Activated naive CD8-positive, alpha-beta T cell treated with anti-CD3 and anti-CD28 coated beads, Interleukin-2, amount 10 ng/mL, durations not matched to agents 7 days and 5 days (primary cell): ENCODE measurements at places on chromosomes 11 and 22. TPM values are rescaled to one million over a fixed set of nuclear protein-coding genes. Genes with fewer than 3 reads are reported as not detected.
A peak's percentile ranks its signal among the peaks of the same experiment; 100 is the strongest.

TTC36 gene
- total RNA-seq, result 0.68 TPM

DNA sequence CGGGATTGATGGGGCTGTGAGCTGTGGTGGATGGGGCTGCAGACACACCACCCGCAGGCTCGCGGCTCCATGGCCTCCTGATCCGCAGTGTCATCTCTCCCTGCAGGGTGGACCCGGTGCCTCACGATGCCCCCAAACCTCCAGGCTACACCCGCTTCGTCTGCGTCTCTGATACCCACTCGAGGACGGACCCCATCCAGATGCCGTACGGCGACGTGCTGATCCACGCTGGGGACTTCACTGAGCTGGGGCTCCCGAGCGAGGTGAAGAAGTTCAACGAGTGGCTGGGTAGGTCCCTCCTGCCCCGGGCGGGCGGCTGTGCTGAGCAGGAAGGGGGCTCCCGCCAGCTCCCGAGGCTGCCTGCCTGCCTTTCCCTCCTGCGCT is 23.1 kb downstream of the MPPED1 start:
- DNase-seq, result no peak

NADSYN1 gene
- 172 TPM for total RNA-seq

GRCh38 chr11:103370076-103370475 is 260.9 kb downstream of the DYNC2H1 start:
- no peak for DNase-seq

GRCh38 chr11:33043221-33043830 is 4.0 kb downstream of the TCP11L1 start:
- no peak for DNase-seq

- no peak for DNase-seq
Observed at GRCh38 chr11:44221456-44221855, 88.5 kb downstream of the ALX4 start.

FAU gene
- 1,162 TPM for total RNA-seq

DNA sequence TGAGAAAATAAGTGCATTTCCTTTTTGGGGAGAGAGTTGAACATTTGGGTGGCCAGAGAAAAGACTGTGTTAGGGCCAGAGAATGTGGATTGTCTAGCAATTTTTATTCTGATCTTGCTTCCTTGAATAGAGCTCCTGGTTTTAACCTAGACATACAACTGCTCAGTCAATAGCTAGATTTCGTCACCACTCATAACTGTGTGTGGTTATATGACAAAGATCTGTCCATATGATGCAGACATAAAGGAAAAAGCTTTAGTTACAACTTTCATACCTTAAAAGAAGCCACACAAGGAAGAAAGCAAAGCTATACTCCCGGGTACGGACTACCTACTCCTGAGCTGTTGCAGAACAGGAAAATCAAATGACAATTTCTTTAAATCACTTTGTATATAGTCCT is 37.2 kb downstream of the MS4A6A start:
- DNase-seq, result no peak

TTC9C gene
- 56.4 TPM for total RNA-seq

GRCh38 chr11:46522682-46523281 is 71.0 kb downstream of the AMBRA1 start:
- no peak for DNase-seq

GRCh38 chr11:111918390-111919256 is at the start of gene C11orf52:
TSS of gene C11orf52 (plus strand) at chr11:111918913. CDS start at chr11:111918973, 60 bp downstream.
- DNase-seq, result no peak

DNA sequence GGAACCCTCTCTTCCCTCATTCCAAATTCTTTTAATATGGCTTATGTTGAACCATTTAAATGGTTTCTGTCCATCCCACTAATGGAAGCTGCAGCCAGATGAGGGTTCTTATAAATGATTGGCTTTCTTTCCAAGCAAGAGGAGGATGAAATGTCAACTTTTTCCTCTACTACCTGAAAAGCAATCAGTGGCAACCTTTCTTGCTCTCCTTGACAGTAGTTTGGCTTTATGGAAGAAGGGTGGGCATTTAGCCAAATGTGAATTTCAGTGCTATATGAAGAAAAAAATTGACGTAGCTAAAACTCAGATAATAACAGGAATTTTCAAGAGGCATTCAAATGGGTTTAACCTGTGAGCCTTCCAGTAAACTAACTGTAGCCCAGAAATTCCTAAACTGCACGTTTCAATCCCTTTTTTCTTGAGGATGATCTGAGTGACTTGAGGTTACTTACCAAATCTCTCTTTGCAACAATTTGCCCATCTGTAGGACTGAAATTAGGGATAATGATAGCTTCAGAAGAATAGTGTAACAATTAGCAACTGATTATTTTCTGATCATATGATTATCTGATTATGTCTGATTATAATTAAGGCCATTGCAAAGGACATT is 90.9 kb downstream of the EXT2 start:
- DNase-seq, result no peak

DNA sequence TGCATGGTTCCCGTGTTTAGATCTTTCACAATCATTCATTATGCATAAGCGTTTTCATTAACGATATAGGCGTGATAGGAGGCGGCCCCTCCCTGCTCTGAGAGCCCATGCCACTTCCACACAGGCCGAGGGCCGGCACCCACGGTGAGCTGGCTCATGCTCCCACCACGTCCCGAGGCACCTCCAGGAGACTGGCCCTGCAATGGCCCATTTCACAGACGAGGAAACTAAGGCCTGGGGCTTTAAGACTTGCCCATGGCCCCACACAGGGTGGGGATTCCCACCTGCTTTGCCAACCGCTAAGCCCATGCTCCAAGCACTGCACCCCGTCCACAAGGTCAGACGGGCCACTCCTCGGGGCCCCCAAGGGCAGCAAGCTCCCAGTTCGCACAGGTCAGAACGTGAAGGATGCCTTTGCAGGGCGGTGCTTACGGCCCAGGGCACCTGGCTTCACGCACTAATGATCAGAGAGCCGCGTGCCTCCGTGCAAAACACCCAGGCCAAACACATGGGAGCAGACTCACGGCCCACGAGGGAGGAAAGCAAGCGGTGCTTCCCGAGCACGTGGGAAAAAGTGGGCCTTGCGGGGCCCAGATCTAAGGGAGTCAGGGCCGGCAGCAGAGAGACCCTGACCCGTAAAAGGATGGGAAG is 8.3 kb downstream of the OSBPL5 start:
- DNase-seq, result peak; percentile 23

DNA sequence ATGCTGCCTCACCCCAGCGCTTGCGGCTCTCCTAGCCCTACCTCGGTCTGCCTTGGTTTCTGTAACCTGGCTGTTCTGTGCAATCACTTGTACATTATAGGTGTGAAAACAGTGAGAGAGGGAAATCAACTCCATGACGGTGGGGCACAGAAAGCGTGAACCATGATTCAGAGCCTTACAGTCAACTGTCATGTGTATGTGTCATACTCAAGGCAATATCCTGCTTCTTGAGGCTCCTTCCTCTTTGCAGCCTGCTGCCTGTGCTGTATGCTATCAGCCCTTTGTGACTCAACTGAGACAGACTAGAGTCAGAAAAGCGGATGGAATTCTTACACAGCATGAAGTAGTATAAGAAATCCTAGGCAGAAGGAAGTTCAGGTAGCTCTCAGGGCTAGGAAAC is 2.1 kb downstream of the NRIP3 start:
- DNase-seq, result no peak

HSD17B12 gene
- 32.6 TPM for total RNA-seq

DNA sequence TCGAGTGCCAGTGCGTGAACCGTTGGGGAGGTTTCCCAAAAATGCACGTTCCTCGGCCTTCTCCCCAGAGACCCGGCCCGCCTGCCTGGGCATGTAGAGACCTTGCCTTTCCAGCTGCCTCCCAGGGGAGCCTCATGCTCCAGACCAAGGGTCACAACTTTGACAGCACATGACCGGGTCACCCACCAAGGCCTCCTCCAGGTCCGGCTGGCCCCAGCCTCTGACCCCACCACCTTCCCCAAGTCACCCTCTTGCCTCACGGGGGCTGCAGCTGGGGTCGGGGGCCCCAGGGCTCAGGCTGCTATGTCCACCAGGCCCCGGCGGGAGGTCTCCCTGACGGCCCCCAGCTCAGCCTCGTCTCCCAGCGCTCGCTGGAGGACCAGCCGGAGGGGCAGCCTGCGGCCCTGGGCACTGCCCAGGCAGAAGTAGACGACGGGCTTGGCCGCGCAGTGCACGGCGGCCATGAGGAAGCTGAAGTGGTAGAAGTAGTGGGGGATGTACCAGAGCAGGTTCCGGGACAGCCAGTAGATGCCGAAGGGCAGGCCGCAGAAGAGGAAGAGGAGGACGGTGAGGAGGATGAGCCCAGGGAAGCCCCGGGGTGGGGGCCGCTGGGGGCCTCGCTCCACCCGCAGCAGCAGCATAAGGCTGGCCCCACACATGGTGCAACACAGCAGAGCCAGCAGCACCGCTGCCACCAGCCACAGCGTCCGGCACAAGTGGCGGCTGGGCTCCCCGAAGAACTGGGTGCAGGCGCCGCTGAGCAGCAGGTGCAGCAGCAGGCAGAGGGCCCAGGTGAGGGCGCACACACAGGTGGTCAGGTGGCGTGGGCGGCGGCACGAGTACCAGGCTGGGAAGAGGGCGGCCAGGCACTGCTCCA is 4.4 kb downstream of the MRGPRE start:
- DNase-seq, result no peak

RBMXL2 gene
- total RNA-seq, result not detected

GRCh38 chr11:98409069-98409468 is 611.7 kb upstream of the CNTN5 start:
- no peak for DNase-seq

GRCh38 chr11:93849201-93849600 is 1.2 kb downstream of the VSTM5 start:
- DNase-seq, result no peak
